NCI-H1694 (cell line): ENCODE measurements at places on chromosomes 5 and 9.

DNA sequence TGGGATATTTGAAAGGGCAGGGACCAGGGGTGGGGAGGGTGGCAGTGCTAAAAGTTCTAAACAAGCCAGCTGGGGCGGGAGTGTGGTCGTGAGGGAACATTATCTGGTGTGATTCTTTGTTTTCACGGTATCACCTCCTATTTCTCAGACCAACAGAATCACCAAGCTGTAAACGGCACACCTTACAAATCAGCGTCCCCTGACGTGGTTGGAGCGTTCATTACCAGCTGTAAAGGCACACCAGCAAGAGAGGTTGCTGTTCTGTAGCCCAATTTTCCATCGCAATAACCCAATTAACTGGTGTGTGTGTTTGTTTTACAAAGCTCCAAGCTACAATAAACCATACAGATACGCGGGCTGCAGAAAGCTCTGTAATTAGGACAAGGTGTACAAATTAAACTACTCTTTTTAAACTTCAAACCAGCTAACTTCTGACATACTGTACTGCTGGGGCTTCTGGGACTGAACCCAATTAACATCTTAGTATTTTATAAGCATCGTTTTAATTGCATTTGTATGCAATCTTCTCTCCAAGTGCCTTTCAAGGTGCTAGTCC is 303.6 kb upstream of the CLINT1 start:
- DNase-seq, result no peak

- DNase-seq, result no peak
Observed at GRCh38 chr5:128714551-128714950, 176.5 kb upstream of the FBN2 start.

DNA sequence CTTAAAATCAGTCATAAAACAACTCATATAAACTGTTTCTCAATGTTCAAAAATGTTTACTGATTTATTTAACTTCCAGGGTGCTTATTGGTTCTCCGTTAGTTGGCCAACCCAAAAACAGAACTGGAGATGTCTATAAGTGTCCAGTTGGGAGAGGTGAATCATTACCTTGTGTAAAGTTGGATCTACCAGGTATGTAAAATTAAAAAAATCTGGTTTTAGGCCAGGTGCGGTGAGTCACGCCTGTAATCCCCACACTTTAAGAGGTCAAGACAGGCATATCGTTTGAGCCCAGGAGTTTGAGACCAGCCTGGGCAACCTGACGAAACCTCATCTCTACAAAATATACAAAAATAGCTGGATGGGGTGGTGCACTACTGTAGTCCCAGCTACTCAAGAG is 73.7 kb downstream of the ITGA1 start:
- DNase-seq, result no peak

- DNase-seq, result no peak
Observed at GRCh38 chr5:10153808-10154537, 95.7 kb downstream of the ATPSCKMT start.

GRCh38 chr9:109781541-109782197 is 1.7 kb downstream of the PALM2AKAP2 start:
- no peak for DNase-seq

GRCh38 chr5:168753691-168754254 is 174.6 kb upstream of the PANK3 start:
- DNase-seq, result no peak

GRCh38 chr5:123735384-123735783 is 223.4 kb downstream of the CSNK1G3 start:
- DNase-seq, result no peak

GRCh38 chr5:83343299-83343698 is 128.2 kb upstream of the VCAN start:
- DNase-seq, result no peak

DNA sequence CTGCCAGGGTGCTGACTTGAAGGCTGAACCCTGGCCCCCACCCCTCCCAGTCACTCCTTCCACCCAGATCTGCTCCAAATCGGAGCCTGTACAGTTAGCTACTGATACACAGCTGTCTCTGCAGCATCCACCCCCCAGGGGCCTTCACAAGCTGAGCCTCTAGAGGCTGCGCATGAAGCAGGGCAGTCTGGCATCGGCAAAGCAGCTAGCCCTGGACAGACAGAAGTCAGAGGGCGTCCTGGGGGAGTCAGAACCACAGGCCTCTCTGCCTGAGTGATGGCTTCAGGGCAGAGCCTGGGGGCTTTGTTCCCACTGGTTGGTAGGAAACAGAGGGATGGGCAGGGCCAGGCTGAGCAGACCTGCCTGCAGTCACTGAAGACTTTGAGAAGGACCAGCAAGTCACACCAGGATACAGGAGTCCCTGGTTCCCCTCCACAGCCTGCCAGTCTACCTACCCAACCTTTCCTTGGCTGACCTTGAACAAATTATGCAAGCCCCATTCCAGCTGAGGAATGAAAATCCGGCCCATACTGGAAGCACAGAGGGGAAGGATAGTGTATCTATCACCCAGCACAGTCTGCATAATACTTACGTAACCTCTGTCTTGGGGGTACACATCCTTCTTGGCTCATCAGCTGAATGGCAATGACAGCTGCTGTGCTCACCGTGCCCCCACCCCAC is 8.8 kb downstream of the VDAC1 start:
- DNase-seq, result no peak

DNA sequence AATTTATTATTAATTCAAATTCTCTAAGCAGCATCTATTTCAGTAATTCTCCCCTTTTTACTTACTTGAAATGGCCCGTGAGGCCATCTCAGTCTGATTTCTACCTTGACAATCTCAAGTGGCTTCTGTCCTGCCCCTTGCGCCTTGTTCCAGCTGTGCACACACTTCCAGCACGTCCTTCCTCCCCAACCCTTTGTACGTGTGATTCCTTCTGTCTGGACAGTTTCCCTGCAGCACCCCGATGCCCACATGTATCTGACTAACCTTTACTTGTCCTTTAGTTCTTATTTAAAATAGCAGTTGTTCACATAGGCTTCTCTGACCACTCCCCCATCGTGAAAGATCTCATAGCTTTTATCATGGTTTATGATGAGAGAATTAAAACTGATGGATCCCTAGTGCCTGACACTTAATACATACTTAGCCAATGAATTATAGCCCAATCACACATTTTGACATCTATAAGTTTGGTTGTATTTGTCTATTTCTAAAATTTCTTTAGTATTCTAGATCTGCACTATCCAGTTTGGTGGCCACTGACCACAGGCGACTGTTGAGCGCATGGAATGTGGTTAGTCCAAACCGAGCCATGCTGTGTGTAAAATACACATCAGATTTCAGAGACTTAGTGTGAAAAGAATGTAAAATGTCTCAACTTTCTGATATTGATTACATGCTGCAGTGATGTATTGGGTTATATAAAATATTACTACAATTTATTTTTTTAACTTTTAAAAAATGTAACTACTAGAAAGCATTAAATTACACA is 14.3 kb downstream of the ZBTB34 start:
- no peak for DNase-seq

DNA sequence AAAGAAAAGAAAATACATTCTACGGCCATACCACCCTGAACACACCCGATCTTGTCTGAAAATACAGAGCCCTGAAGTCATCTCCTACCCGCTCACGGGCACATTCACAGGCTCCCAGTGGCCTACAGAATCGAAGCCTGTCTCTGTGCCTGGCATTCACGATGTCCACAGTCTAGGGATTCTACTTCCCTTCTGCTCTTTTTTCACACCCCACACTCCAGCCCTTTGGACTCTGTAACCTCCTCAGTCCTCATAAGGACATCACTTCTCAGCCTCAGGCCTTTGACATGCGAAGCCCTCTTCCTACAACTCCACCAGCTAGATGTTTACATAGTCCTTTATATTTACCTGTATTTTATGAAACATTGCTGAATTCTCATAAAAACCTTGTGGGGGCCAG is 77.8 kb downstream of the CSNK1A1 start:
- DNase-seq, result no peak

GRCh38 chr9:108213511-108213910 is 642.3 kb downstream of the ACTL7B start:
- DNase-seq, result no peak

- no peak for DNase-seq
Observed at GRCh38 chr9:114729706-114730105, 47.7 kb upstream of the TEX48 start.

GRCh38 chr9:95724253-95724991 is 151.1 kb upstream of the ERCC6L2 start:
- DNase-seq, result no peak

DNA sequence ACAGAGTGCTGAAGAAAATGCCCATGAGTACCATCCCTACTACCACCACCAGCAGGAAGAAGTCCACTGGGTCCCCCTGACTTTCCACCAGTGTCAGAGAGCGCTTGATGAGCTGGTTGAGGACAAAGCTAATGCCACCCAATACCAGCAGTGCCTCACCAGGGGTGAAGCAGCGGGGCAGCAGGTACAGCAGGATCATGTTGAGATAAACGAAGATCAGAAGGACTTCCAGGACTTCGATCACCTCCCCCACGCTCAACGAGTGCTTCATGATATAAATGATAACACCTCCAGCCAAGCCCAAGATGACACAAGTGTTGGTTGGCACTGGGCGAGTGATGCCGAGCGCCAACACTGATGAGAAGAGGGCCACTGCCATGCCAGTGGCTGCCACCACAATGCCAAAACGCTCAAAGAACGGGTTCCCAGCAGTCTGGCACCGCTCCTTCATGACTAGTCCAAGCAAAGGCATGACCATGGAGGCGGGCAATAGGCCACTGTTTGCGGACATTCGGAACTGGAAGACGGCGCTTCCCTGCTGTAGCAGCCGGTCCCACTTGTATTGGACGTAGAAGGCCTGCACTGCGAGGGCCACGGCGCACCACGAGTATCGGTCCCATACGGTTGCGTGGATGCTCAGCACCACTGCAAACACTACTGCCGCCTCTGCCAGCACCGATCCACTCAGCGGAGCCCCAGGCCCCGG is 679 bp downstream of the DOLK start:
- DNase-seq, result no peak

DNA sequence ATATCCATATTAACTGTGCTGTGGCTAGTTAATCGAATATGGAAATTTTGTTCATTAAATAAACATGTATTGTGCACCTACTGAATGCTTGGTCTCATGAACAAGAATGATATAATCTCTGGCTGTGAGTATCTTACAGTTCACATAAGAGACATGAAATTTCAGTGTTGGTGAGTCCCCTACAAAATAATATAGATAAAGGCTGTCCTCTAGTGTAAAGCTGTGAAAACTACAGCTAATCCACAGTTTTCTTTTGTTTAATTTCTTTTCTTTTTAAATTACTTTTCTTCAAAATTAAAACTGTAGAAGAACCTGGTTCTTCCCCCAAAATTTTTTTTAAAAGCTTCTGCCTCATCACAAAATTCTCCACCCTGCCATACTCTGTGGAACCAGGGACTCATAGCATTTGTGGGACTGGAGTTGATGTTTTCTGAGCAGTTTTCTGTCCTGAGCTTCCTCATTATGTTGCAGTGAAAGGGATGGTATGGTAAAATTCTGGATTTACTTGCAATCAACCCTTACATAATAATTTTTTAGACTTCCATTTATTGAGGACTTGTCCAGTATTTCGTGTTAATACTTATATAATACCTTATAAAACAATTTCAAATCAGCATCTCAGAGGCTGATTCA is 135.0 kb downstream of the STK32A start:
- DNase-seq, result peak; percentile 4

- no peak for DNase-seq
Observed at GRCh38 chr5:40568548-40568947, 111.2 kb upstream of the PTGER4 start.

GRCh38 chr5:168740092-168740800 is 161.1 kb upstream of the PANK3 start:
- DNase-seq, result no peak

DNA sequence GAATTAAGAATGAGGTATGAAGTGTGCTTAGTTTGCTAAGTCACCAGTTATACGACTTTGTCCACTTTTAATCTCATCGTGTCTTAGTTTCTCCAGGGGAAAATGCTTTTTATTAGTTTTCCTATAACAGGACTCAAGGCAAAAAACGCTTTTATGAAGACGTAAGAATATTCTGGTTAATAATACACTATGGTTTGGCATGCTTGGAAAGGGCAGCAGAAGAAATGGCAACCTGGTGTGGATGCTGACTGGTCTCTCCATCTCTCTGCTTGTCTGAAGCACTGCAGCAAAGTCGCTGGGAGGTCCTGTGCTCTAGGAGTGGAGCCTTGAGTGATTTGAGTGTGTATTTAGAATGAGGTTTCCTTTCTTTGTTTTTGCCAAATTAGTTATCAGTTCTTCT is 78.8 kb downstream of the ZSWIM6 start:
- no peak for DNase-seq

DNA sequence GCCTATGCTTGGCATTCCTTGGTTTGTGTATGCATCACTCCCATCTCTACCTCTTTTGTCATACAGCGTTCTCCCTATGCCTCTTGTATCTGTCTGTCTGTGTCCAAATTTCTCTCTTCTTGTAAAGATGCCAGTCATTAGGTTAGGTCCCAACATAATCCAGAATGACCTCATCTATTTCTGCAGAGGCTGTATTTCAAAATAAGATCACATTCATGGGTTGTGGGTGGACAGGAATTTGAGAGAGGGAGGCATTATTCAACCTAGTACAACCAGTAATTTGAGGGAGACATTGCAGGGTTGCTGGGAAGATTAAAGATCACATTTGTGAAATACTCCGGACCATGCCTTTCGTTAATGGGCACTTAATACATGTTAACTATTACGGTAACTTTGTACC is 155.0 kb downstream of the MAN2A1 start:
- no peak for DNase-seq

GRCh38 chr9:77829420-77829819 is 181.3 kb upstream of the GNA14 start:
- no peak for DNase-seq

GRCh38 chr5:2700876-2701275 is 50.6 kb downstream of the IRX2 start:
- no peak for DNase-seq

- DNase-seq, result no peak
Observed at GRCh38 chr5:100496296-100496695, 38.9 kb upstream of the FAM174A start.

- DNase-seq, result no peak
Observed at GRCh38 chr5:170327168-170327567, 29.6 kb upstream of the LCP2 start.

- no peak for DNase-seq
Observed at GRCh38 chr5:87103616-87104287, 163.9 kb upstream of the RASA1 start.

- no peak for DNase-seq
Observed at GRCh38 chr5:16975950-16976624, 40.0 kb upstream of the MYO10 start.

GRCh38 chr9:35650341-35651158 is at the start of gene SIT1:
SIT1 (minus strand) TSS chr9:35650931; CDS start chr9:35650853, 78 bp downstream.
- no peak for DNase-seq

GRCh38 chr9:87370049-87370685 is 127.5 kb upstream of the DAPK1 start:
- no peak for DNase-seq
